RCC 7860 (cell line): ENCODE measurements at places on chromosomes 1 and 21.

GRCh38 chr1:46342084-46342656 is 1.6 kb downstream of the NSUN4 start:
- DNase-seq, result peak; percentile 71

DNA sequence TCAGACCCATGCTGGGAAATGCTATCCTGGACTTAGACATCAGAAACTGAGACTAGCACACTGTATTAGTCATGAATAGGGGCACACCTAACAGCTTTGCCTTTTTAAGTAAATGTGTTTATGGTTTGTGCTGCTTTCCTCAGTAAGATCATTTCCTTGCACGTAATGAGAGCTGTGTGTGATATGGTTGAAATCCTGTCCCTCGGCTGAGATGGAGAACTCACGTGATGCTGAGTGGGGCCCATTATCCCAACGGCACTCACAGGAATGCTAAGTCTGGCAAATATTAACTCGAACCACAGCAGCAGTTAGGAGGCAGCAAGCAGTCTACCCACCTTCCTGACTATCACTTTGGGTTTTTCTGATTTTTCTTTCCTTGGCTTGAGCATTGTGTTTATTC is 38.2 kb downstream of the BCL9 start:
- DNase-seq, result peak; percentile 91

DNA sequence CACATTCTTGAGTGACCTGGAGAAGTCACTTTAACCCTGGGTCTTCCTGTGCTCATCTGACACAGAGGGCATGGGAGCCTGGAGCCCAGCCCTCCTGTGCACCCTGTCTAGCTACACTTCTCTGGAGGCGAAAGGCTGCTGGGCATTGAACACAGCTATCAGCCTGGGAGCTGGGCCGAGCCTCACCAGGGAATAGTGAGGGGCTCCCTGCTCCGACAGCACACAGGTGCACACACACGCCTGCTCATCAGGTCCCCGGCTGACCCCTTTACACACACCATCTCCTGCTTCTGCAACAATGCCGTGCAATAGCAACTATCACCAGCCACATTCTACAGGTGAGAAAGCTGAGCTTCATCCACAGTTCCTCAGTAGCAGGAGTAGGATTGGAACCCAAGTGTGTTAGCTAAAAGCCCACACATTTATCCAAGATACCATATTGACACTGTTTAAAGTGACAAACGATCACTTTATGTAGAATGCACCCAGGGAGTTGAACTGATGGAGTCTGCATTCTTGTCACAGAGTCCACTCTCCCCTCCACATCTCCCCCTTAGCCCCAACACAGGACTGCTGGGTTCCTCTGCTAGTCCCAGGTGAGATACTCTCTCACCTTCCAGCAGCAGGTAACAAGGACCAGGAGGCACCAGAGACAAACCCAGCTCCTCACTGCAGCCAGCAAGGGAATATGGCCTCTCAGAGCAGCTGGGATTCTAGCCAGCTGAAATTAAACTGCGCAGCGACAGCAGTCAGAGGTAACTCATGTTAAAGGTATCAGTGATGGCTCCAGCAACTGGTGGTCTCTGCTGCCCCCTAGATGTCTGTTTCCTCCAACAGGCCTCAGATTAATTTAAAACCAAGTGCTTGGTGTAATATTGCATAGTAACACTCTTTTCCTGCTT is 18.3 kb upstream of the CAPN8 start:
- DNase-seq, result peak; percentile 61

DNA sequence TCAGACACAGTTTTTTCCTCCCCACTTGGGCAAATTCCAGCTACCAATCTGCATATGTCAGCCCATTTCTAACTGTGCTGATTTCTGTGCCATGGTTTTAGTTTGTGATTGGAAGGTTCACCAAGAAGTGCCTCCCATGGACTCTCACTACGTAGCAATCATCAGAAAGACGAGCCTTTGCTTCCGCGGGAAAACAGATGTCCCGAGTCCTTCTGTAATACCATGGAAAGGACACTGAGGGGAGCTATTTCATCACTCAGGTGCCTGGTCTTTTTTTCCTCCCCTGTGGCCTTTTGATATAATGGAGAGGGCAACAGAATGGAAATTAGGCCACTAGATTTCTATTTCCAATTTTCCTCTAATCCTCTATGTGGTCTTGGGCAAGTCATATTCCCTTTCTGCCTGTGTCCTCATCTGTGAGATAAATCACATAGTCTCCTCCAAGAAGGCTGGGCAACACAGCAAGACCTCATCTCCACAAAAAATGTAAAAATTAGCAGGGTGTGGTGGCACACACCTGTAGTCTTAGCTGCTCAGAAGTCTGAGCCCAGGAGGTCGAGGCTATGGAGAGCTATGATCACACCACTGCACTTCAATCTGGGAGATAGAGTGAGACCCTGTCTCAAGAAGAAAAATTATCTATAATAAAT is 24.8 kb downstream of the LEMD1 start:
- DNase-seq, result peak; percentile 44

GRCh38 chr1:6234502-6235295 is 1.1 kb downstream of the ICMT start:
- DNase-seq, result no peak
